ENCODE measurements at places on chromosomes 7 and 10.
A peak's percentile ranks its signal among the peaks of the same experiment; 100 is the strongest.

GRCh38 chr7:41795276-41795833 is 92.5 kb upstream of the INHBA start:
- no peak for DNase-seq

- DNase-seq = no peak
Measured at GRCh38 chr10:59077855-59078254, 98.6 kb upstream of the PHYHIPL start.

DNA sequence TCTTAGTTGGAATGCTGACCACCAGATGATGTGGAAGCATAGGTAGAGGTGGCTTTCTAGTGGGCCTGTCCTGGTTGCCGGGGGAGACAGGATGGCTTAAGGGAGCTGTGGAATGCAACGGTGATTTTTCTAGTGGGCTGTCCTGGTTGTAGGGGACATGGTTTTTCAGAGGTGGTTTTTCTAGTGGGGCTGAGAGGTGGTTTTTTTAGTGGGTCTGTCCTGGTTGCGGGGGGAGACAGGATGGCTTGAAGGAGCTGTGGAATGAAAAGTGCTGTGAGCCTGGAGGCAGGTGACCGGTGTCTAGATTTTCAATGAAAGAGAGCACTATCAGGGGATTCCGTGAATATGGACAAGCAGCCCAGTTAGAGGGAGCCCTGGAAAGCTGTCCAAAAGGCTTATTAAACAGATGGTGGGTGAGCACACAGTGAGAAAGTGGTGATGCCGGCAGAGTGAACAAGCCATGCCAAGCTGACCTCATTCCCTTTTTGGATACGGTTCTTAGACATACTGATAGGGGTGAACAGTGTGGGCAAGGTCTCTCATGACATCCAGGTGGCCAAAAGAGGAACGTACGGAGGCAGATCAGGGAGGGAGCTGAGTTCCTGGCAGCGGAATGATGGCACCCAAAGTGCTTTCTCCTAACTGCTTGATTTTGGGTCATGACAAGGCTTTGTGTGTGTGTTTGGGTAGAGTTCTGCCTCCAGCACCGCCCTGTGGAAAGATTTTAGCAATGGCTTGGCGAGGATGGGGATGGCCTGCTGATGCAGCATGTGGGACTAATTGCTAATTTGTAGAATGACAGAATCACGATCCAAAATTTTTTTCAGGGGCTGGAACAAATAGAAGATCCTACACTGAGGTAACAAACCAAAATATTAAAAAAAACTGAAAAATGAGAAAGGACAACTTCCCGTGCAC is 126.6 kb downstream of the TMEM178B start:
- no peak for DNase-seq

- no peak for DNase-seq
Measured at GRCh38 chr7:156148547-156148946, 336.3 kb upstream of the SHH start.

DNA sequence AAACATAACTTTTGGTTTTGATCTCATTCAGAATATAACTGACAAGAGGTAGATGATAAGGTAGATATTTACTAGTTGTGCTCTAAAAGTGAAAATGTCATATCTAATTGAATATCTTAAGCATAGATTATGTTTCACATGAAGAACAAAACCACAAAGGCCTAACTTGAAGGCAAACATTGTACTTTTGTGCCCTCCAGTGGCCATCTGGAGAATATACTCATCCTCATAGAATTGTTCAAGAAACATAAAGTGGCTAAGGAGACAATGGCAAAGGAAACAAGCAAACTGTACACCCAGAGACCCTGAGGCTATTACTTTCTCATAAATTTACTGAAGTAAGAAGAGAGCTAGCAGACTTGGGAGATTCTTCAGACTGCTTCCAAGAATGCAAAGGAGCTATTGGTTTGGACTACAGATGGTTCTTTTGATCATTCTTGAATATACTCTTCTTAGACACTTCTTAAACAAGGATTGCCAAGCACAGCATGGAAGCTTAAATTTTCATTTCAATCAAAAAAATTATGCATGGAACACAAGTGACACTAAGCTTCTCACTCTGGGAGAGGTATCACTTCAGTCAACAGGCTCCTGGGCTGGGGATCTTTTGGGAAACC is 98.2 kb upstream of the DKK1 start:
- peak; percentile 2 for DNase-seq

GRCh38 chr10:78729800-78730199 is 339.0 kb upstream of the ZMIZ1 start:
- no peak for DNase-seq

GRCh38 chr7:137196648-137197047 is 146.9 kb downstream of the PTN start:
- DNase-seq = no peak

GRCh38 chr7:154843670-154844237 is 159.2 kb downstream of the PAXIP1 start:
- DNase-seq = no peak

All from activated CD8-positive, alpha-beta memory T cell treated with anti-CD3 and anti-CD28 coated beads for 4 hours (primary cell).